Smooth muscle cell of the brain vasculature (primary cell): ENCODE measurements at places on chromosomes 2 and 18.

GRCh38 chr2:128563348-128563687 is 244.7 kb upstream of the HS6ST1 start:
- no peak for DNase-seq

DNA sequence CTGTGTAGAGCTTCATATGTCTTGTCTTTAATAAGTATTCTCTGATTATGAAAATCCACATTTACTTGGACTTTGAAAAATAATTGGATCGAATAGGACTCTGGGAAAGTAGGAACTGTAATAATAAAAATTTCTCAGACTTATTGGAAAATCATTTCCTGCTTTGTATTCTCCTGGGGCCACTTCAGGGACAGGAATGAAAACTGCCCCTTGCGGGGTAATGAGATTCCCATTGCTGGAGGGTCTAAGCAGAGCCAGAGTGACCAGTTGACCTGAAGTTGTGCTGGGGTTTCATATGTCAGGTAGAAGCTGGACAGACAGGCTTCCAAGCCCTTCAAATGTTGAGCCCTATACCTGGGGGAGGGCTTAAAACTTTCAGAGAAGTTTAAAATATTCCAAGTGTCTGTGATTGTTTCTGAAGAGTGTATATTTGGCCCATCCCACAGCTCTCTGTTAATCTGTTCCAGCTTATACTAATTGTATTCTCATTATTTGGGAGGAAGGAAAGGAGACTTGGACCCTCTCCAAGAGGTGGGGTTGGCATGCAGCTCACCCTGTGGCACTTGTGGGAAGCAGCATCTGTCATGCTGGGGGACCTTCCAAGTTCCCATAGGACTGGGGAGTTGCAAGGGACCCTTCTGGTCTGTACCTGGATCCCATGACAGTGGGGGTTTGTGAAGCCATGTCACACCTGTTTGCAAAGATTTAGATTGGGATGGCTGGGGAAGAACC is 268.7 kb upstream of the ATP5MC3 start:
- no peak for DNase-seq

DNA sequence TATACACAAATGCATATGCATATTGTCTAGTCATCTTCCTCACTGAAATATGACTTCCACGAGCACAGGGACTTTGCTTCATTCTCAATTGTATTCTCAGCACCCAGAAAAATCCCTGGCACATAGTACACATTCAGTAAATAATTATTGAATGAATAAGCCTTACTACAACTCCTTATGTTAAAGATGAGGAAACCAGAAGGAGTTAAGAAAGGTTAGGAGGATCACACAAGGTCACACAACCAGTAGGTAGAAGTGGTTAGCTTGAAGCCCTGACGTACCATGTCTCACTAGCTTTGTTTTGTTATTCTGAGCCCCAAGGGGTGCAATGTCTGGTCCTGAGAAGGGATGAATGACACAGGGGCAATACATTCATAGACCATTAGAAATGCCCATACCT is 220.9 kb upstream of the PID1 start:
- DNase-seq: no peak

GRCh38 chr2:48851161-48851560 is 95.6 kb upstream of the LHCGR start:
- DNase-seq: no peak

DNA sequence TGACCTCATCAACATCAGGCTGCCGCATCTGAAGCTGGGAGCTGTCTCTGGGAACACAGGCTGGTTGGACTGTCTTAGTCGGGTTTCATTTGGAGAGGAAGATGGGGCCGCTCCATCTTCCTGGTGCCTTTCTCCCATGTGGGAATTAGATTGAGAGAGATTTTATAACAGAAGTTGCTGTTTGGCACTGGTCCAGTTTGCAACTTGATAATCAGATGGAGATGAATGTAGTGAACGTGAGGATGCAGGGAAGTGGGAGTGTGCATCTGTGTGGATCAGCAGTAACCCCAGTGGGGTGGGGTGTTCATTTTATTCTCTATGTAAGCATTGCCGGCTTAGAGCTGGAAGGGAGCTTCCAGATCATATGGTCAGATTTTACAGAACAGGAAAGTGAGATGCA is 250.9 kb downstream of the DCDC2C start:
- no peak for DNase-seq

- no peak for DNase-seq
Observed at GRCh38 chr18:76588601-76589226, 93.7 kb upstream of the ZNF516 start.

- no peak for DNase-seq
Observed at GRCh38 chr2:30655211-30655610, 152.0 kb downstream of the CAPN13 start.

- no peak for DNase-seq
Observed at GRCh38 chr2:127371037-127371436, 16.7 kb downstream of the MAP3K2 start.

DNA sequence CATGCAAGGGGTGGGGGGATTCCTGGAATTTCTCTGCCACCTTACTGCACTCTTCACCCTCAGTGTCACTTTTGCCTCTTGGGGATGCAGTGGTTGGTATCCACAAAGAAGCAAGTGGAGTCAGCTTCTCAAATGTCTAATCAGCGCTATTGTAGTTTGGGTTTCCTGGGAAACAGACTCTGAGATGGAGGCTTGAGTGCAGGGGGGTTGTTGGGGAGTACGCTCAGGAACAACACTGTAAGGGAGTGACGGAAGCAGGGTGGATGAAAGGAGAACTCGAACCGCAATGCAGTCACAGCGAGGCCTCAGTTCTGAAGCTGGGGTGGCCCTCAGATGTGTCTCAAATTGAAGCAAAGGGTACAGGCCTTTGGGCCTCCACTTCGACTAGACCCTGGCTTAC is 73.6 kb upstream of the EPC2 start:
- DNase-seq: no peak

- DNase-seq: no peak
Observed at GRCh38 chr2:61537277-61537949, 743 bp downstream of the XPO1 start.

GRCh38 chr2:231614559-231615057 is 21.9 kb downstream of the TEX44 start:
- no peak for DNase-seq

GRCh38 chr2:7243276-7243675 is 326.1 kb downstream of the RNF144A start:
- no peak for DNase-seq
